Psoas muscle (tissue), 8 donors: ENCODE measurements at places on chromosomes 3 and 15. TPM values are rescaled to one million over a fixed set of nuclear protein-coding genes. Genes with fewer than 3 reads are reported as not detected.

The PLA2G4D gene
- total RNA-seq = not detected

The VPS18 gene
- 17.5 TPM for total RNA-seq

The TEX55 gene
- not detected for total RNA-seq

The HDC gene
- 0.38 TPM for total RNA-seq

The TUSC7 gene
- not detected for total RNA-seq

The SI gene
- not detected for total RNA-seq

The KIF7 gene
- 2.1 TPM for total RNA-seq

The MED12L gene
- total RNA-seq = 0.36 TPM

The BRPF1 gene
- total RNA-seq = 13.6 TPM

The RPL35A gene
- 467 TPM for total RNA-seq

The HTR3E gene
- total RNA-seq = not detected

DNA sequence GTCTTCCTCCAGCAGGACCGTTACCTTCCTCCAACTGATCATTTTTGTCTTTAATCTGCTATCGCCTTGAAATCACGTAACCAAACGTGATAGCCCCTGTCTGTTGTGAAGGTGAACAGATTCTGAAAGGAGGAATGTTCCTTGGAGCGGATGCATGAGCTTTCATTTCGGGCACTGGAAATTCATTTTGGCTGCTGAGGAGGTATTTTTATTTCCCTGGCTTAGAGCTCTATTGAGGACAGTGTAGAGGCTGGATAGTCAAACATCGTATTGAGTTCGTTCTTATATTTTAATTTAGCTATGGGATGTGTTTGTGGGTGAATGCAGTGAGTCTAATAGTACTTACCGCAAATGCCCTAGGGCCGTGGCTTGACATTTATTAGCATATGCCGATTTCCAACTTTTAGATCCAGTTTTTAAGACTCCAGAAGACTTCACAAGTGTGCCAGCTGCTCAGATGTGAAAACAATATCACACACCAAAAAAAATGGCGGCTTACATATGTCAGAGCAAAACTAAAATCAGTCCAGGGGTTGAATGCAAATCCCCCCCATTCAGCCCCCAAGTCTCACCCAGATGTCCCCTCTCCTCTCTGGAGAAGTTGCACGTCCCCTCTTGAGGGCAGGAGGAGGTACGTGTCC, 22.1 kb downstream of the CPN2 start:
- DNase-seq = no peak

- DNase-seq = no peak
These were observed 47.8 kb upstream of the NDN start for GRCh38 chr15:23734862-23735261.

GRCh38 chr15:68930268-68931022, at the start of gene SPESP1:
SPESP1 (plus strand) TSS chr15:68930525; CDS start chr15:68930654, 129 bp downstream.
- DNase-seq = peak; percentile 87

DNA sequence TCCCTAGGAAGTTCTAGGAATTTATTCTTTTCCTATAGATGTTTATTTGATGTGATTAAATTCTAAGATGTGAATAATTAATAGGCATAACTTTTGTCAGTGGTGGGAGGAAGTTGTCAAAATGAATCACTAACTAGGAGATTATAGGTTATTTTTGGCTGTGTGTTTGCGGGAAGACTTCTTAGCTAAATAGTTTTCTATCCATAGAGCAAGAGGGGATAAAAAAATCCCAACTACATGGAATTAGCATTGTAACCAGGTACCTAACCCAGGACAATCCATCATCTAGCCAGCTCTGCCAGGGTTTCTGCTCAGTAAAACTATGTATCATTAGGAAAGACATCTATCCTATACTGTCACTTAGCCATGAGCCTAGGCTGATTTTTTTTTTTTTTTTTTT, 23.9 kb downstream of the SLC30A4 start:
- no peak for DNase-seq

GRCh38 chr15:40693904-40694687, 878 bp upstream of the RAD51 start:
- no peak for DNase-seq

DNA sequence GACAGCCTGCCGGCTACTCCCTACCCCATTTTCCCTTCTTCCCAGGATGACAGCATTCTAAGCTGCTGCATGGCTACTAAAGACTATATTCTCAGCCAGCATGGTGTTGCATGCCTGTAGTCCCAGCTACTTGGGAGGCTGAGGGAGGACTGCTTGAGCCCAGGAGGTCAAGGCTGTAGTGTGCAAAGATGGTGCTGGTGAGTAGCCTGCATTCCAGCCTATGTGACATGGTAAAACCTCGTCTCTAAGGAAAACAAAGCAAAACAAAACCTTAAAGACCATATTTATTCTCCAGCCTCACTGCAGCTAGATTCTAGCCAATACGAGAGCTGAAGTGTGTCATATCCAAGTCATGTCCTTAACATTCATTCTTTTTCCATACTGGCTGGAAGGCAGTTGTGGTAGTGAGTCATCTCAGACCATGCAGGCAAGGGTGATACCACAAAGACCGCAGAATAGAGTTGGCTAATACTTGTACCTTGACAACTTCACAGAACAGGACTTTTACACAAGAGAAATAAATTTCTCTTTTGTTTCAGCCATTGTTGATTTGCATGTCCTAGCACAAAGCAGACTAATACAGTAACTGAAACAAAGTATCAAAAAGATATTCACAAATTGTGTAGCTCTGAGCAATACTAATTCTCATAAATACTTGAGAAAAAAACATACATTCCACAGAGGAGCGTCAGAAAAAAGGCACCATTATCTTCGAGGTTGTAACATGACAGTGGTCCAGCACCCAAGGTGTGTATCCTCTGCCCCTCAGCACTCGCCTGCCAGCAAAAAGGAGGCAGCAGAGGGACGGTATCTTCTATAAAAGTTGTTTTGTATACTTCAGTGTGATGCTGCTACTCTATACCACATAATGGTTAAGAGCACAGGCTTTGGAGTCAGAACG, 14.8 kb downstream of the PBRM1 start:
- DNase-seq = no peak

GRCh38 chr3:191320316-191320715, 8.9 kb upstream of the CCDC50 start:
- no peak for DNase-seq

- no peak for DNase-seq
These were observed 43.4 kb upstream of the CLRN1 start for GRCh38 chr3:151015767-151016477.

DNA sequence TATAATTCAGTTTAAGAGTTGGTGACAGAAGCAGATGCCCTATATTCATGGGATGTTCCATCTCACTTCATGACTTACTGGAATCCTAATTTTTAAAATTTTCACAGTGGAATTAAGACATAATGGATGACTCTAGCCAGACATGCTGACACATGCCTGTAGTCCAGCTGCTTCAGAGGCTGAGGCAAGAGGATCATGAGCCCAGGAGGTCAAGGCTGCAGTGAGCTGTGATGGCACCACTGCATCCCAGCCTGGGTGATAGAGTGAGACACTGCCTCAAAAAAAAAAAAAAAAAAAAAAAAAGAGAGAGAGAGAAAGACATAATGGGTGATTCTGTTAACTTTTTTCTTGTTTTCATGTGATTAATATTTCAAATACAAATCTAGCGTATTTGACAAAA, 123.6 kb downstream of the KLHL25 start:
- no peak for DNase-seq

DNA sequence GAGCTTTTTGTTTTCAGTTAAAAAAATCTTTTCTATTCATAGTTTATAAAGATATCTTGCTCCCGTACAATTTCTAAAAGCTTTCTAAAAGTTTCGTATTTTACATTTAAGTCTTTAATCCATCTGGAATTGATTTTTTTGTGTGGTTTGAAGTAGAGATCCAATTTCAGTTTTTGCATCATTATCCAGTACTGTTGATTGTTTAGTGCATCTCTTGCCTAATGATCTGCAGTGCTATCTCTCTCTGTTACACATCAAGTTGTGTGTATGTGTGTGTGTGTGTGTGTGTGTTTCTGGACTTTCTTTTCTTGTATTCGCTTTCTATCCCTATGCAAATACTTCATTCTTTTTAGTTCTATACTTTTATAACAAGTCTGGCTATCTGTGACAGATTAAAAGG, 605.8 kb upstream of the DPPA4 start:
- DNase-seq = no peak

DNA sequence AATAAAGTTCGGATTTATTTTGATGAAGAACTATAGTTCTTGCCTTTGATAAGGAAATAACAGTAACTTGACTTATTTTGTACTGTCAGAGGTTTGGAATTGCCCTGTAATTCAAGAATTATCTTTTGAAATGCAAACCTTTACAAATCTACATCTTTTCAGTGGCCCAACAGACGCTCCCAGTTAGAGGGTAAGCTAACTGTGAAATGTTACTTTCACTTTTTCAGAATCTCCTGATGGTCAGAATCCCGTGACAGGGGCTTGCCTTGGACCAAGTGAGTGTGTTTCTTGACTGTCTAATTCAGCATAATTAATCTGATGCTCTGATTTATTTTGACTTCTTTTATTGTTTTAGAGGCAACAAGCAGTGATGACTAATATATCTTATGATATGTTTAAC, 262.5 kb downstream of the PLOD2 start:
- DNase-seq = no peak

DNA sequence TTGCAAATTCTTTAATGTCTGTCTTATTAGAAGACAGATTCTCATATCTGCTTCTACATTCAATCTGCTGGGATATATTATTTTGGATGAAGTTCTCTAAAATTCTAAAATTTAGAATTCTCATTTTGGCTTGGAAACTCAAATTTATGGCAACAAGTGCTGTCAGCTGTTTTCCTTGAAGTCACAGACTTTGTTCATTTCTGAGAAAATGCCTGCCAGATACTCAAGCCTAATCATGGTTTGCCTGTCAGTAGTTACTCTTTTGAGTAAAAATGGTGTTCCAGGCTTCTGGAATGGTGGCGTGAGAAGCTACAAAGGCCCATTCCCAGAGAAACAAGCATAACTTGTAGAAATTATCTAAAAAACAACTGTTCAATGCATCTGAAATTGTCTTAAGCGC, 115.8 kb downstream of the CTNNB1 start:
- no peak for DNase-seq

- DNase-seq = no peak
These were observed 233.2 kb upstream of the CMC1 start for GRCh38 chr3:28008235-28008634.

DNA sequence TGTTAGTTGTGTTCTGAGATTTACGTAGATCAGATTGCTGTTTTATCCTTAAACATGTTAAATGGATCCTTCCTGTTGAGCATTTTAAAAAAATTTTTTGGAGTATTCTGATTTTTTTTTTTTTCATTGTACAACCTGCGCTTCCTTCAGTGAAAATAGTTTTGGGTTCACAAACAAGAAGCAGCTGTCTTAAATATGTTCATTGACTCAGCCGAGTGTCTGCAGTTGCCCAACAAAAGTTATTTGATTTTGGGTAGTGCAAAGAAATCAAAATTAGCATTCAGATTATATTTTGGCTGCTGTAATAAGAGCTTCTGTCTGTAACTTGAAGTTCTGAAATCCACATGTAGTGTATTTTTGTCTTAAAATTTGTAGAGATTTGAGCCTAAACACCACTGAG, 148.2 kb downstream of the BBX start:
- no peak for DNase-seq

GRCh38 chr3:17065315-17065714, 180.6 kb downstream of the PLCL2 start:
- DNase-seq = no peak

DNA sequence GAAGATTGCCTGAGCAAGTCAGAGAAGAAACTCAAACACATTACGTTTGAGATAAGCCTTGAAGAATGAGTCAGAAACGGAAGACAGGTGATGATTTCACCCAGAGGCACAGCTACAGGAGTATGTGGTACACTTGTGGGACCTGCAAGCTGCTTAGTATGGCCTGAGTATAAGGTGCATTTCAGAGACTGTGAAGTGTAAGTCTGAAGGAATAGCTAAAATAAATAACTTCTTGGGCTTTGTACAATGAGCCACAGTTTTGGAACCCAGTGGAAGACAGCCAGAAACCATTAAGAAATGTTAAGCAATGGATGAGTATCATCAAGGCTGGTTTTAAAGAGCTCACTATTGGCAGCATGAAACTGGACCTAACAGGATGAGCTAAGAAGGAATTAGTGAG, 826.2 kb downstream of the ROBO1 start:
- no peak for DNase-seq

- no peak for DNase-seq
These were observed 23.2 kb downstream of the HHLA2 start for GRCh38 chr3:108319428-108320082.

DNA sequence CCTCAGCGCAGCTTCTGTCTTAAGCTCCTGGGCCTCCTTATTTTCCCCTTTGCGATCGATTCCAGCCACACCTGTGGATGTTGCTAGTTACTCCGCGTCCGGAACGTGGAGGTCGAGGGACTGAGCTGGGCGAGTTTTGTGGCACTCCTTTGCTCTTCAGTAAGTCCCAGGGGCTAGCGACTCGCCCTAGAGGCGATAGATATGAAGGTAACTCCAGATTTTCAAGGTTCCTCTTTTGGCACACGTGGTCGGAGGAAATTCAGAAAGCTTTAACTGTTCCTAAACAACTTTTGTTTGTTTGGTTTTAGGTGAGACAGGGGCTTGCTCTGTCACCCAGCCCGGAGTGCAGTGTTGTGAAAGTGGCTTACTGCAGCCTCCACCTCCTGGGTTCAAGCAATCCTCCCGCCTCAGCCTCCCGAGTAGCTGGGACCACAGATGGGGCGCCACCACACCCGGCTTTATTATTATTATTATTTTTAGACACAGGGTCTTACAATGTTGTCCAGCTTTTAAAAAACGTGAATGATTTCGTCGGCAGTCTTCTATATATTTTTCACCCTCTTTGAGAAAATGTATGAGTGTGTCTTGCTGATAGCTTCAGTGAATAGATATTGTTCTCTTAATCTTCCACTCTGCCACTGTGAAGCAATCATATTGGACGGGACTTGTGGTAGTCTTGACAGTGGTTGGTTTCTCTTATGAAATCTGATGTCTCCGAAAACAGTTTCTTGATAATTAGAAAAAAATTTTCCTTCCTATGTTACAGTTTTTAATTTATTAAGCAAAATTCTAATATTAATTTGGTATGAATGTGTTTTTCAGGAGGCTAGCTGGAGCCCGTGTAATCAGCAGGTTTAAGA, 785 bp downstream of the MFSD1 start:
- peak; percentile 52 for DNase-seq

DNA sequence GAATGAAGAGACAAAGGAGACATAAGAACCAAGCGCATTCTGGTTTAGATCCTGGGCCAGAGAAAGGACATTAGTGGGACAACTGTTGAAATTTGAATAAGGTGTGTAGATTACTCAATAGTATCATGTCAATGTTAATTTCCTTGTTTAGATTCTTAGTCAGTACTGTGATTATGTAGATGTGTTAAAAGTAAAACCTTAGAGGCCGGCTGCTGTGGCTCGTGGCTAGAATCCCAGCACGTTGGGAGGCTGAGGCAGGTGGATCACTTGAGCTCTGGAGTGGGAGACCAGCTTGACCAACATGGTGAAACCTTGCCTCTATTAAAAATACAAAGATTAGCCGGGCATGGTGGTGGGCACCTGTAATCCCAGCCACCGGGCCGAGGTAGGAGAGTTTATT, 26.7 kb downstream of the CYP8B1 start:
- DNase-seq = no peak
